ENCODE measurements at places on chromosomes 2 and 18.

- DNase-seq, result no peak
Observed at GRCh38 chr2:30266051-30266621, 34.8 kb downstream of the LBH start.

DNA sequence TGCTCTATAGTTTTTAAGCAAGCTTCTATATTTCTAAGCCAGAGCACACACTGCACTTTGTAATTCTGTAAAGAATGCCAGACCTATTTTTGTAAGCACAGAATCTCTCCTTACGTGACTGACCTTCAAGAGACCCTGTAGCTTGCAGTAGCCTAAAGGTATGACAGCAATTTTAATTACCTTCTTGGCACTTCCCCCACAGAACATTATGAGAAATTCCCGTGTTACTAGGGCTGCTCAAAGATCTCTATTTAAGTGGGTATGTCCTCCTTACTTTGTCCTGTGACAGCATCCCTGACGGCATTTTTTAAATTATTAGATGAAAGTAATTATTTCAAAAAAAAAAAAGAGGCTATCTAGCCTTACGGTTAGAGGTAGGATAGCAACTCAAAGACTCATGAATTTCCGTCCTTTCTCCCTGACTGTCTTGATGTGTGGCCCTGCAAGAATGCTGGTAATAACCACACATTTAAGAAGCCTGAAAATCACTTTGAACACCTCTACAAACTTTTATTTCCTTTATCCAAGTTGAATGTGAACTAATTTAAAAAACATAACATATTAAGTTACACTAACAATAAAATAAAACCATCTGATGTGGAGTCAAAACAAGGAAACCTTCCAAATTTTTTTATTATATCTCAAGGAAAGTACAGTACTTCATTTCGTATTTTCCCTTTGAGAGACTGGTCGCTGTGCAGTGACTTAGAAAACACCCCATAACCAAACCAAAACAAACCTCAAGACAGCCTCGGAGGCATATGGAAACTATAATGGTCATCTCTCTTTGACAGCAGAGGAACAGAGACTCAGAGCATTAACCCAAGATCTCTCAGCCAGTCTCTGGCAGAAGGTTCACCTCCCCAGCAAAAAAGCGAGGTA, 54.9 kb downstream of the THUMPD2 start:
- no peak for DNase-seq

GRCh38 chr2:133561045-133561852, 7.0 kb downstream of the NCKAP5 start:
- peak; percentile 56 for DNase-seq

DNA sequence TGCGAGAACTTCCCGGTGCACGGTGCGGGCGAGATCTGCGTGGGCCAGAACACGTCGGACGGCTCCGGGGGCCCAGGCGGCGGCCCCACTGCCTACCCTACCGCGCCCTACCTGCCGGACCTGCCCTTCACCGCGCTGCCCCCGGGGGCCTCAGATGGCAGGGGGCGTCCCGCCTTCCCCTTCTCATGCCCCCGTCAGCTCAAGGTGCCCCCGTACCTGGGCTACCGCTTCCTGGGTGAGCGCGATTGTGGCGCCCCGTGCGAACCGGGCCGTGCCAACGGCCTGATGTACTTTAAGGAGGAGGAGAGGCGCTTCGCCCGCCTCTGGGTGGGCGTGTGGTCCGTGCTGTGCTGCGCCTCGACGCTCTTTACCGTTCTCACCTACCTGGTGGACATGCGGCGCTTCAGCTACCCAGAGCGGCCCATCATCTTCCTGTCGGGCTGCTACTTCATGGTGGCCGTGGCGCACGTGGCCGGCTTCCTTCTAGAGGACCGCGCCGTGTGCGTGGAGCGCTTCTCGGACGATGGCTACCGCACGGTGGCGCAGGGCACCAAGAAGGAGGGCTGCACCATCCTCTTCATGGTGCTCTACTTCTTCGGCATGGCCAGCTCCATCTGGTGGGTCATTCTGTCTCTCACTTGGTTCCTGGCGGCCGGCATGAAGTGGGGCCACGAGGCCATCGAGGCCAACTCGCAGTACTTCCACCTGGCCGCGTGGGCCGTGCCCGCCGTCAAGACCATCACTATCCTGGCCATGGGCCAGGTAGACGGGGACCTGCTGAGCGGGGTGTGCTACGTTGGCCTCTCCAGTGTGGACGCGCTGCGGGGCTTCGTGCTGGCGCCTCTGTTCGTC, 1.7 kb downstream of the FZD7 start:
- peak; percentile 77 for DNase-seq

GRCh38 chr18:55228707-55229106, 269.4 kb upstream of the CCDC68 start:
- DNase-seq, result no peak

GRCh38 chr2:42812899-42813479, 20.6 kb upstream of the HAAO start:
- DNase-seq, result no peak

DNA sequence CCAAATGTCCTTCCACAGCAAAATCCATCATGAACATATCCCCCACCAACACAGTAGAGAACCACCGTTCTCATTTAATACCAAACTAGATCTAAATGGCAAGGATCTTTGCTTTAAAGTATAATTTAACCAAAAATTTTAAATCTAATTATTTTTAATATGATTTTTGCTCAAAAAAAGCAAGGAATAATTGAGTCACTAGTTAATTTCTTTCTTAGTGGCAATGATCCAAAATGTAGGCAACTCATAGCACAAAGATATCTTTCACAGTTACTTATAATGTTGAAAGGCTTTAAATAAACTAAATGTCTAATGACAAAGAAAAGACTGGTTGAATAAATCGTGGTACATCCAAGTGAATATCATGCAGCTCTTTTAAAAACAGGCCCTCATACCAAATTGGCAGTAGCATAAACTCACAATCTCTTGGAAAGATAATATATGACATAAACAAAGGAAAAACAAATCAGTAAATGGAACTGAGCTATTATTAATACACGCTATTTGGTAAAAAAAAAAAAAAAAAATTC, 20.3 kb downstream of the PTPN2 start:
- DNase-seq, result no peak

- no peak for DNase-seq
Observed at GRCh38 chr2:236726701-236727450, 157.3 kb downstream of the ACKR3 start.

GRCh38 chr2:232539298-232540231, at the start of gene CHRNG:
TSS of gene CHRNG (plus strand) at chr2:232539692. CDS start at chr2:232539748, 56 bp downstream.
- no peak for DNase-seq

- DNase-seq, result no peak
Observed at GRCh38 chr2:74316627-74317295, 26.5 kb downstream of the SLC4A5 start.

DNA sequence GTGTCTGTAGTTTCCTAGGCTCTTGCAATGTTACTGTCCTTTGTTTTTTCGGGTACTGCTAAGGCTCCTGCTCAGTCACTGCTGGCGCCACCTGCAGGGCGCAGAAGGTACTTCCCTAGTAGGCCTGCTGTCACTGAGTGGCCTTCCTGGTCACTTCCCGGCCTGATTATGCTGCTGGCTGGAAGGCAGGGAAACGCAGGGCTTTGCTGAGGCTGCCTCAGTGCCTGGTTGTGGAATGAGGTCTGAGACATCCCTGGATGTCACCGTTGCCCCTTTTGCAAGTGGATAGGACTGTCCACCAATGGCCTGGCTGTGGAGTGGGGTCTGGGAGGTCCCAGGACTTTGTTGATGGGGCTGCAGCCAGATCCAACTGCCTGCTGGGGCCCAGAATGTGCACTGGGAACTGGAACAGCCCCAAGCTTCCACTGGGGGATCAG, 13.1 kb downstream of the DAW1 start:
- no peak for DNase-seq

- DNase-seq, result no peak
Observed at GRCh38 chr2:13014783-13015182, 298.0 kb downstream of the TRIB2 start.

DNA sequence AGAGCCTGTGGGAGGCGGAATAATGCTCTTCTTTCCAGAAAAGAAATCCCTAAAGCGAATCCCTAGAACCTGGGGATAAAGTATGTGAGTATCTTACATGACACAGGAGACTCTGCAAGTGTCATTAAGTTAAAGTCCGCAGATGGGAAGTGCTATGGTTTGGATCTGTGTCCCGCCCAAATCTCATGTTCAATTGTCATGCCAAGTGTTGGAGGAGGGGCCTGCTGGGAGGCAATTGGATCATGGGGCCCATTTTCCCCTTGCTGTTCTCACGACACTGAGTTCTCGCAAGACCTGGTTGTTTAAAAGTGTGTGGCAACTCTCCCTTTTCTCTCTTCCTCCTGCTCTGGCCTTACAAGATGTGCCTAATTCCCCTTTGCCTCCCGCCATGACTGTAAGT, 207.8 kb downstream of the MYT1L start:
- DNase-seq, result no peak

- DNase-seq, result no peak
Observed at GRCh38 chr2:24842081-24843050, 49.1 kb downstream of the CENPO start.

DNA sequence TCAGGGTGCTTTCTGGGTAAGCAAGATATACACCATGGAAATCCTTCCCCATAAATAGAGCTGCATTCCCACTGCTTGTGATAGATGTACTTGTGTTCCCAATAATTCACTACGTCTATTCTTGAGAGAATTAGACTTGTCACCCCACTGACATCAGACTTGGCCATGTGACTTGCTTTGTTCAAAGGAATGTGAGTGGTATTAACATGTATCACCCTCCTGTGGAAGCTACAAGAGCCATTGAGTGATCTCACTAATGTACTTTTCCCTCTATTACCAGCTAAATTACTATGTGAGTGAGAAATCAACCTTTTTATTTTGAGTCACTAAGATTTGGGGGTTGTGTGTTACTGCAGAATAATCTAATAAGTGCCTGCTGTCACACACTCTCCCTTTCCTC, 176.0 kb downstream of the CCDC178 start:
- no peak for DNase-seq

GRCh38 chr2:103667335-103667884, 905.6 kb downstream of the TMEM182 start:
- no peak for DNase-seq

DNA sequence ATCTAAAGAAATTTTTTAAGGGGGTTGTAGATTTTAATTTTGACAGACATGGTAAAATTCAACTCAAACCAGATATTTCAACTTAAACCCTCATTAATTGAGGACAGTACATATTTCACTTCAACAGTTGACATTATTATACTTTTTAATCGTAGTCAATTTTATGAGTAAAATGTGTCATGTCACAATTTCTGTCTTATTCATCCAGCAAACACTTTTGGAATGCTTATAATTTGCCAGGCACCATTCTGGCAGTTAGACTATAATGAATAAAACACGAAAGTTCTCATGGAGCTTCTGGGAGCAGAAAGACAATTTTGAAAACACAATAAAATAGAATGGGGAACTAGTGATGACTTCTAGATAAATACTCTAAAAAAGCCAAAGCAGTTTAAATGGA, 1094.8 kb downstream of the SUCLG1 start:
- DNase-seq, result no peak

GRCh38 chr18:22278798-22279197, 109.4 kb downstream of the GATA6 start:
- DNase-seq, result no peak

- no peak for DNase-seq
Observed at GRCh38 chr2:233165895-233166661, 85.4 kb upstream of the ATG16L1 start.

Data from AG09319 (cell line).